ENCODE measurements at places on chromosomes 1 and 21.

- DNase-seq: no peak
These were observed 481.0 kb downstream of the OMA1 start for GRCh38 chr1:58065520-58065919.

DNA sequence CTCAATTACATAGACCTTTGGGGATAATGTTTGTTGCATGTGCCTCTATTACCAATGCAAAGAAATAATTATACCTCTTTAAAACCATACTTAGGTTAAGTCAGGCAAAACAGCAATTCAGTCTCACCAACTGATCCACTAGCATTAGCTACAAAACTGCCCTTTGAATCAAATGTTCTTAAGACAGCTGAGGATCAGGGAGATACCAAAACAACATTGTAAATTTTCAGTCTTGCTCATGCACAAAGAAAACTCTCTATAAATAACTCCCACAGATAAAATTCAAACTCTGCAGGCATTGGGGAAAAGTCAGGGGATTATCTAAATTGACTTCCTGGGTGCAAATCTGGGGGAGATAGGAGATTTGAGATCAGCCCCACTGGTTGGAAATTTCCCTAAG, 100.9 kb upstream of the DPT start:
- DNase-seq: no peak

DNA sequence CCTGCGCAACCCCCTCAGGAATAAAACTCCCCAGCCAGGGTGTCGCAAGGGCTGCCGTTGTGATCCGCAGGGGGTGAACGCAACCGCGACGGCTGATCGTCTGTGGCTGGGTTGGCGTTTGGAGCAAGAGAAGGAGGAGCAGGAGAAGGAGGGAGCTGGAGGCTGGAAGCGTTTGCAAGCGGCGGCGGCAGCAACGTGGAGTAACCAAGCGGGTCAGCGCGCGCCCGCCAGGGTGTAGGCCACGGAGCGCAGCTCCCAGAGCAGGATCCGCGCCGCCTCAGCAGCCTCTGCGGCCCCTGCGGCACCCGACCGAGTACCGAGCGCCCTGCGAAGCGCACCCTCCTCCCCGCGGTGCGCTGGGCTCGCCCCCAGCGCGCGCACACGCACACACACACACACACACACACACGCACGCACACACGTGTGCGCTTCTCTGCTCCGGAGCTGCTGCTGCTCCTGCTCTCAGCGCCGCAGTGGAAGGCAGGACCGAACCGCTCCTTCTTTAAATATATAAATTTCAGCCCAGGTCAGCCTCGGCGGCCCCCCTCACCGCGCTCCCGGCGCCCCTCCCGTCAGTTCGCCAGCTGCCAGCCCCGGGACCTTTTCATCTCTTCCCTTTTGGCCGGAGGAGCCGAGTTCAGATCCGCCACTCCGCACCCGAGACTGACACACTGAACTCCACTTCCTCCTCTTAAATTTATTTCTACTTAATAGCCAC, 696 bp downstream of the TGFB2 start:
- DNase-seq: peak; percentile 22

GRCh38 chr1:41713141-41713540, 205.6 kb downstream of the HIVEP3 start:
- DNase-seq: no peak

DNA sequence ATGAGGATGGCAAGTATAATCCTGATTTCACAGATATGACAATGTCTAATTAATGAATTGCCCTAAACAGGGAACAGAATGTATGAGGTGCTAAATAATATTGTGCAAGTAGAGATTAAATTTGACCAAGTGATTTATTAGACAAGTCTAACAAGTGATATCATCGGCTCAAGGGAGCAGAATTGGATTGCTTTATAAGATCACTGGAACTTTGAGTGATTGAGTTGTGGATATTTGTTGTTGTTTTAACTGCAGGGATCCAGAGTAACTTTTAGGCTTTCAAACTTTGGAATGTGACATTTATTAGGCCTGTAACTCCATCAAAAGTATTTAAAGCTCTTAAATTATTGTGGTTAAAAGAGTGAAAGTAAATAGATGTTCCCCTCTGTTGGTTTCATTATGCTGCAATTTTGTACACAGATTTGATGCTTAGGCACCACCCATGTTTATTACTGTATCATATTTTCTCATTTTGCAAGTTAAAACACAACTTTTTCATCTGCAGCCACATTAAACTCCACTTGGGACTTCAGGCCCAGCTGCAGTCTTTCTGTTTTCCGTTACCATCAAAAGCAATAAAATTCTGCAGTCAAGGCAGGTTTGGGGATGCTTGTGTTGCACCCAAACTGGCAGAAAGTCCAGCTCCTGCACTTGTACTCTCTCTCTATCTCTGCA, 206.6 kb downstream of the HLX start:
- no peak for DNase-seq

- DNase-seq: no peak
These were observed 11.6 kb upstream of the CTRC start for GRCh38 chr1:15426492-15427279.

- no peak for DNase-seq
These were observed 660 bp upstream of the PDE4B start for GRCh38 chr1:65791801-65792668.

DNA sequence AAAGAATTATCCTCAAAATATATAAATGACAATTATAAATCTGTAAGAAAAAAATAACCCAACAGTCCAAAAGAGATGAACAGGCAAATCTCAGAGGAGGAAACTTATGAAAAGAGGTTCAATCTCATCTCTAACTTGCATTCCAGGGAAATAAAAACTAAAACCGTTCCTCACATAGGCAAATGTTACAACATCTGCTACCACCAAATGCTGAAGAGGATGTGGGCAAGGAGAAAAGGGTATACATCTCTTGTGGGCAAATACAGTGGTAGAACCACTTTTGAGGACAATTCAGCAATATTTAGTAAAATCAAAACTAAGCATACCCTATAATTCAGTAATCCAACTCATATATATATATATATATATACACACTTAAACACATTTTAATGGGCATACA, 33.7 kb upstream of the SGIP1 start:
- DNase-seq: no peak

DNA sequence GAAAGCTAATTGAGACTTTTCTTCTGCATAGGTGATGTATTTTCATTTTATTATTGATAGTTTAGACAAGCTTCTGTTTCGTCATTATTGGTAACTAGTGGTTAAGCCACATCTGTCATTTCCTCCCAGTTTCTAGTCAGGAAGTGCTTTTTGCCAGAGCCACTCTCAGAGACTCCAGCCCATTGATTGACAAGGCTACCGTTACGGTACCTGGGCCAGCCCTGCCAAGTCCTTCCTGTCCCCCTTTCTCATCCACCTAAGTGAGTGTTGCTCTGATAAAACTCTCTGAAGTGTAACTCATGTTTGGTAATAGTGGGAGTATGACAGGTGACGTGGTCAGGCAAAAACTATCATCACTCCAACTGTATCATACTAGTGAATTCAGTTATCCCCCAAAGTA, 29.6 kb upstream of the AGL start:
- DNase-seq: peak; percentile 16

- DNase-seq: no peak
These were observed 63.0 kb upstream of the ANGPTL1 start for GRCh38 chr1:178933709-178934490.

DNA sequence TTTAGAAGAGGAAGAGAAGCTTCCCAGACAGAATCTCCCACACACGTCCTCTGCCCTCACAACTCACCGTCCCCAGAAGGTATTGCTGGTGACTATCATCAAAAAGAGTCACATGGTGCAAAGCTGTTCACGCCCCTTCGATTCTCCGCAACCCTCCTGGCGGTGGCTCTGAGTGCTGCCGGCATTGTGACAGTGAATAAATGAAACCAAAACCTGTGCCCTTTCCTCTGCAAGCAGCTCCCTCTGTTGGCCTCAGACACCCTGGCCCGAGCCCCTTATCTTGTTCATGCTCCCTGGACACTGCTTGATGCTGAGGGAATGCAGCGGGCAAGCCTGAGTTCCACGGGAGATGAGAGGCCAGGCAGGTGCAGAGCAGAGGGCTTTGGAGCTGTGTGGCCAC, 510.3 kb downstream of the NPHP4 start:
- peak; percentile 16 for DNase-seq

DNA sequence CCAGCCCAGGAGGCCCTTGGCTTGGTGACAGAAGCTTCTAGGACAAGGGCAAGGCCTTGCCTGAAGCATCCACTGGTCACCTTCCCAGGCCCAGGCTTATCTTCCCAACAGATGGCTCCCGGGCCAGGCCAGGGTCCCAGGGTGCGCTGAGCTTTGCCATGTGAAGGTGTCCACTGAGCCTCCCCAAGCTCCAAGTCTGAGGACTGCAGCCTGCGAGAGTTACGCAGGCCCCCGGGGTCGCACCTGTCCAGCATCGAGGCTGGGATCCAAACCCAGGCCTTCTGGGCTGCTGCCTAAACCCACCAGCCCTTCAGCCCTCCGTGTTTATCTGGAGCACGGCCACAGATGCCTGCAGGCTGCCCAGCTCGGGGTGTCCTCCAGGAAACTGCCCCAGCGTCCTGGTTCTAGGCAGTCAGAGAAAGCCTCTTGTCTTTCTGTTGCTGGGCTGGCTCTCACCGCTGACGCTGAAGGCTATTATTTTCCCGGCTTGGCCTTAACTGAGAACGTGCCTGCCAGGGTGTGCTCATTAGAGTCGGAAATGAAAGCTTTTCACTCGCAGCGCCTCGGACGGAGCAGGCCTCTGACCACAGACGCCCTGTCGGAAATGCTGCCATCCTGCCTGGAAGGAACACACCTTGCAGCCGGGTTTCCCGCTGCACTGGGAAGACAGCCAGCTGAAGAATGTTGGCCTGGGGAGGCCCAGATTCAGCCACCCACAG, 71.4 kb downstream of the MEGF6 start:
- no peak for DNase-seq

GRCh38 chr1:167469280-167469965, 48.9 kb downstream of the CD247 start:
- DNase-seq: no peak

DNA sequence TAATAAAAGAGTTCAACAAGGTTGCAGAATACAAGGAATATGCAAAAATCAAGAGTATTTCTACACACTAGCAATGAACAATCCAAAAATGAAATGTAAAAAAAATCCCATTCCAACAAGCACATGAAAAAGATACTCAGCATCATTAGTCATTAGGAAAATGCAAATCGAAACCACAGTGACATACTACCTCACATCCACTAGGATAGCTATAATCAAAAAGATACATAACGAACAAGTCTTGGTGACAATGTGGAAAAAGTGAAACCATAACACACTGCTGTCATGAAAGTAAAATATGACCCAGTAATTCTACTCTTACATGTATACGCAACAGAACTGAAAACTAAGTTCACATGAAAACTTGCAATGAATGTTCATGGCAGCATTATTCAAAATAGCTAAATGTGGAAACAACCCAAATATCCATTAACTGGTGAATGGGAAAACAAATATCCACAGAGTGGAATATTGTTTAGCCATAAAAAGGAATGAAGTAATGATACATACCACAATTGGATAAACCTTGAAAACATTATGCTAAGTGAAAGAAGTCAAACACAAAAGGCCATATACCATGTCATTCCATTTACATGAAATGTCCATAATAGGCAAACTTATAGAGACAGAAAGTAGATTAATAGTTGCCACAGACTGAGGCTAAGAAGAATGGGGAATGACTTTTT, 34.3 kb downstream of the PIK3R3 start:
- DNase-seq: no peak

- no peak for DNase-seq
These were observed 17.4 kb upstream of the IFNAR2 start for GRCh38 chr21:33212159-33212851.

DNA sequence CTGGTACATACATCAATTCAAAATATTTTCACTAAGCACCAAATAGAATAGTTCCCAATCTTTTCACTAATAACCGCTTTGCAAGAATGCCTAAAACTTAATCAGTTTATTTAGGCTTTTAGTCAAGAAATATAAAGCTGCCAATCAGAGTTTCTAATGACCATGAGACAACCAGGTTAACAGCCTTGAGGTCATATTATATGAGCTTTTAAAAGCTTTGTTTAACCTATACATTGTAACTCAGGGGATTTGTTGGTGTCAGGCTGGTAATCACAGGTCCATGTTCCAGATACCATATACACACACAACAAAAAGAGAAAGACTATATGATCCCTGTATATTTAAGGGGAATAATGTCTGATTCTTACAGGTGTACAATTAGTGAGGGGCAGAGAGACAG, 246.2 kb upstream of the ADGRL2 start:
- no peak for DNase-seq

Measured in activated CD4-positive, alpha-beta T cell treated with anti-CD3 and anti-CD28 coated beads for 4 hours (primary cell).